ENCODE measurements at places on chromosomes 2 and 18. TPM values are rescaled to one million over a fixed set of nuclear protein-coding genes. Genes with fewer than 3 reads are reported as not detected.

DNA sequence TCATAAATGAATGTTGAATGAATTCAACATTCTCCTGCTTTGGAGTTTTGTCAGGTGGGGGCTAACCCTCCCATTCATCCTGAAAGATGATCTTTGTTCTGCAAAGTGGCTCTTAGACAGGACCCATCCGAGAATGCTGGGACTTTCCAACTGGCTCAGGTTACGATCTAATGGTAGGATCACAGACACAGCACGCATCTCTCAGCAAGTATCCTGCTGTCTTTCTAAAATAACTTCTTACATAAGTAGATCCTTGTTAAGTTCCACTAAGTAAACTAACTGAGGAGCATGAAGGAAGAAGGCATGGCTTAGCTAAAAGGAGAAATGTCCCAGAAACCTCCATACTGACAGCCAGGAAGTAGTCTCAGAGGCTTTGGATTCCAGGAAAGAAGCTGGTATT lies 23.7 kb downstream of the CYP27A1 start:
- peak; percentile 33 for ATAC-seq

DNA sequence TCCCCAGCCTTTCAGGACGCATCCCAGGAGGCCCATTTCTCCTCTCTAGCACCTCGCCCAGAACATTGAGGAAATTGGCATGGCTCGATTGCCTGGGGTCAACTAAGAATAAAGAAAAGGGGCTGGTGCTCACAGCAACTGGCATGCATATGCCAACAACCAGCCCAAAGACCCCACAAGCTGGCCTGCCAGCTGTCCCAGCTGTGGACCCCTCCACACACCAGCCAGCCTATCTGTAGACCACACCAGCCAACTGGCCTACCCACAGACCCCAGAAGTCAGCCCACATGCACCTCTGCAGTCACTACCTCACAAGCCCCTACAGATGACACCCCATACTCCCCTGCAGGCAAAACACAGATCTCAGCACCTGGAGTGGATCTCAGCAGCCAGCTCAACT lies 123.8 kb upstream of the ID2 start:
- ATAC-seq: no peak

- ATAC-seq: peak; percentile 20
Observed at GRCh38 chr2:43070676-43071502, 155.5 kb downstream of the ZFP36L2 start.

- peak; percentile 86 for ATAC-seq
Observed at GRCh38 chr2:30511122-30512083, 64.4 kb downstream of the LCLAT1 start.

GRCh38 chr2:144847347-144848080 lies 327.6 kb upstream of the ZEB2 start:
- no peak for ATAC-seq

The ZNF397 gene
- 31.6 TPM for total RNA-seq

The SKOR2 gene
- not detected for total RNA-seq

The PRSS56 gene
- total RNA-seq: not detected

GRCh38 chr2:208017721-208018120 lies 7.6 kb downstream of the PLEKHM3 start:
- ATAC-seq: no peak
